ENCODE measurements at places on chromosomes 2 and 18.

- no peak for DNase-seq
Measured at GRCh38 chr18:70075906-70076305, 128.2 kb upstream of the CD226 start.

GRCh38 chr2:43537137-43537536, 58.7 kb downstream of the THADA start:
- DNase-seq, result no peak

- no peak for DNase-seq
Measured at GRCh38 chr18:70181725-70182124, 23.8 kb downstream of the RTTN start.

GRCh38 chr2:40256649-40257048, 195.2 kb downstream of the SLC8A1 start:
- DNase-seq, result peak; percentile 31

DNA sequence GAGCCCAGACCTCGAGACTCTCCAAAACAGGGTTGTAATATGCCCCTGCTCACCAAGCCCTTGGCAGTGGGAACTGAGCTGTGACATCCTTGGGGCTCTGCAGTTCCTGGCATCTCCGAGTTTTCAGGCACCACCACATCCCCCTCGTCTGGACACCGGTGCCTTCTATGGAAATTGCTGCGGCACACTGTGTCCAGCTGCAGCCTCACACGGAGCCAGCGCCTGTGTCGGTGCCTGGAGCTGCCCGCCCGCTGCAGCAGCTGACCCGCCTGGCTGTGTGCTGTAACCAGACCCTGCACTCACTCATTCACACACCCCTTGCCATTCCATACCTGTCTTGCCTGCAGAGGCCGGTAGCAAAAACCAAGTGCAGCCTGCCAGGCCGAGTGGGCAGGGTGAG, 11.8 kb downstream of the IWS1 start:
- no peak for DNase-seq

GRCh38 chr2:238921259-238921658, 73.4 kb downstream of the TWIST2 start:
- no peak for DNase-seq

- no peak for DNase-seq
Measured at GRCh38 chr2:46939626-46940359, 24.2 kb upstream of the MCFD2 start.

- no peak for DNase-seq
Measured at GRCh38 chr18:75129717-75130477, 79.0 kb downstream of the PTGR3 start.
